ENCODE measurements at places on chromosomes 1 and 21. TPM values are rescaled to one million over a fixed set of nuclear protein-coding genes. Genes with fewer than 3 reads are reported as not detected.
A peak's percentile ranks its signal among the peaks of the same experiment; 100 is the strongest.

The SLAMF9 gene
- not detected for polyA plus RNA-seq

The DYNLT5 gene
- 1.8 TPM for polyA plus RNA-seq

The FRRS1 gene
- 9.5 TPM for polyA plus RNA-seq

The RGS8 gene
- polyA plus RNA-seq = 0.07 TPM

The PGLYRP4 gene
- polyA plus RNA-seq = not detected

The COL8A2 gene
- polyA plus RNA-seq = 1.6 TPM

DNA sequence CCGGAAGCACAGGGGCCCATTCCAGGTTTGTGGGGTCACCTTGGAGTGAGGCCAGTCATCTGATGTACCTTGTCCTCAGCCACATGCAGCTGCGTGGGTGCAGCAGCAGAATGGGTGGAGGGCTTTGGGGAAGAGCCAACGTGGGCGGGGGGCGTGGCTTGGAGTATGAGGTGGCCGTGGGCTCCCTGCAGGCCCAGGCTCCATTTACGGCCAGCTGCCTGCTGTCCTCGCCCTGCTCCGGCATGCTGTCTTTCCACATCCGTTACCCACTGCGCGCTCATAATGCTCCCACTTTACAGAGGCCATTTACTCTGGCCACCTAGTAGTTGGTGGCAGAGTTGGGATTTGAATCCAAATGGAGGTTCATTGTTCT is 27.8 kb upstream of the TINAGL1 start:
- no peak for DNase-seq

DNA sequence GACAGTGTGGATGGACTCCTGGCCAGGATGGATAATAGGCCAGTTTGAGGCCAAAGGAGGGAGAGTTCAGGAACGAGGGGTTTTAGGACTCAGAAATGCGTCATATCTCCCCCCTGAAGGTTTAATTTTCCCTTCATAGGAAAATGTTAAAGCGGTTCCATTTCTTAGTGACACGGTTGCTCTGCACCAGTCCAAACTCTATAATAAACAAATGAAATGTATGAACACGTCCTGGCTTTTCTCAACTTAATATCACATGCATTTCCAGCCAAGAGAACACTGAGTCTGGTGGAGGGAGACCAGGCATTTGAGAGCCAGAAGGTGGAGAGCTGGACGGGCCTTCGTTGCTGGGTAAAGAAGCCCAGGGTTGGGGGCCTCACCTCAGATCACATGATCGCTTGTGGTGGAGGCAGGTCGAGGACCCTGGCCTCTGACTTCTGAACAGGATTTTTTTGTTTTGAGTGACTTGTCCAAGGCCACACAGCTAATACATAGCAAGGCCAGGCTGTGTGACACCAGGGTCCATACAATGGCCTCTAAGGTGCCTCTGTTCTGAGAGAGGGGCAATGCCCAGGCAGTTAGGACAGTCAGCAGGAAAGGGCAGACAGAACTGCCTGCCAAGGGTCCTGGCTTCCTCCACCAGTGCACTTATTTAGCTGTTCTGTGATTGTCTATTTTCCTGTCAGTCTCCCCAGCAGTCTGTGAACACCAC is 11.4 kb downstream of the SLC1A7 start:
- no peak for DNase-seq

GRCh38 chr1:91454136-91454535 is 46.5 kb upstream of the CDC7 start:
- no peak for DNase-seq

DNA sequence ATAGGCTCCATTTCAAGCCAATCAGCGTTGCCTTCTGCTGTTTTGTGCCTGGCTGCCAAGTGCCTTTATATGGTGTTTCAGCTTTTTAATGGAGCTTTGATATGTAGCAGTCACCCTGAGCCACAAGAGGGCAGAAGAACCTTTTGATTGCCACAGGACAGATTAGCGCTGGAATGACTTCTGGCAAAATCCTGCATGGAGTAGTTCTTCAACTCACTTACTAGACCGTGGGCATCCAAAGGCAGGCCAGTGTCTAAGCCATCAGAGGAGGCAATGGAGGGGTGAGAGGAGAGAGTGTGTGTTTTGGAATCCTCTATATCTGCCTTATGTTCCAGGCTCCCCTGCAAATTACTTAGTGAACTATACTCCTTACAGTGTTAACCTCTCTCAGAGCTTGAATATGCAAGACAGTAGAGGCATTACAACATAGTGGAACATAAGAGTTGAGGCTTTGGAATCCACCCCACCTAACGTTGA is 56.2 kb downstream of the ST3GAL3 start:
- peak; percentile 81 for DNase-seq

DNA sequence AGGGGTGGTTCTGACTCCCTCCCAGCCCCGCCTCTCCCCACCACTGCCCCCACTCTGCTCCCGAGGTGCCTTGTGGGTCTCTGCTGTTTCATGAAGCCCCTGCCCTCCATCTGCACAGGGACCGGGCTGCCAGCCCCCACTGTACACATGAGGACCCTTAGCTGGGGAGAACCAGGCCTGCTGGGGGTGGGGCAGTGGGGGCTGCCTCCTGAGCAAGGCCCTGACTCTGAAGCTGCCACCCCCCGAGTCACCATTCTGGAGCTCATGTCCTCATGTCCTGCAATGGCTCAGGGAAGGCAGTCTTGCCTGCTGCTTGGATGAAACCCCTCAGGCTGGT is 8.4 kb downstream of the HES3 start:
- no peak for DNase-seq

DNA sequence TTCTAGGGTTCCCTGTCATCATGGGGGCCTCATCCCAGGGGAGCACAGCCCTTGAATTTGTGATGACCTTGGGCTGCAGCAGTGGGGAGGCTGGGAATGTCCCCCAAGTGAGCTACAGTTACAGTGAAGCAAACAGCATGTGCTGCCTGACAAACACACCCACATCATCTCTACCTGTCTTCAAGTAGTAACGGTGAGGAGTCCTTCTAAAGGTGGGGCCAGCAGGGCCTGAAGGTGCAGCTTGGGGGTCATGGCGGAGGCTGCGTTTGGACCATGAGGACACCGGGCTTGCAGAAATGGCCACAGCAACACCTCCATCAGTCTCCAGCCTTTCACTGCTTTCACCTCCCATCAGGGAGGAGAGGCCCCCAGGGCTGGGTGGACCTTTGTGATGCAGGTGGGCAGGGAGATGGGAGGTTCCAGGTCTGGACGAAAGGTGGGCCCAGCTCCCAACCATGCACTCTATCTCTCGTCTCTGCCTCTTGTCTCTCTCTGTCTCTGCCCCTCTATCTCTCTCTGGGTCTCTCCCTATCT is 55.7 kb downstream of the WNT9A start:
- DNase-seq = no peak

DNA sequence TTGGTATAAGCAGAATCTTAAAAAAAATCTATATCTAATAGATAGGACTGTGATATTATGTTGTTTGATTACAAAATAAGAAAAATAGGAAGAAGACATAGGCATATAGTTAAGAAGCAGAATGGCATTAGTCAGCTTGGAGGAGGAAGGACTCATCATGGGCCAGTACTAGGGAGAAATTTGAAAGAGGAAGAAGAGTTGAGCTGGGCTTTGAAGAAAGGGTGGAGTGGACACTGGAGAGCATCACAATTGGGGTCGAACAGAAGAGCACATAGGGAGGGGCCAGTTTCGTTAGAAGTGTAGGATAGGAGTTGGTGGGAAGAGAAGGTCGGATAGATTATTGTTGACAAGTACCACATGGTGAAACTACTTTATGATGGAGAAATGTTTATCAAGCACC is 129.3 kb downstream of the CACHD1 start:
- no peak for DNase-seq

DNA sequence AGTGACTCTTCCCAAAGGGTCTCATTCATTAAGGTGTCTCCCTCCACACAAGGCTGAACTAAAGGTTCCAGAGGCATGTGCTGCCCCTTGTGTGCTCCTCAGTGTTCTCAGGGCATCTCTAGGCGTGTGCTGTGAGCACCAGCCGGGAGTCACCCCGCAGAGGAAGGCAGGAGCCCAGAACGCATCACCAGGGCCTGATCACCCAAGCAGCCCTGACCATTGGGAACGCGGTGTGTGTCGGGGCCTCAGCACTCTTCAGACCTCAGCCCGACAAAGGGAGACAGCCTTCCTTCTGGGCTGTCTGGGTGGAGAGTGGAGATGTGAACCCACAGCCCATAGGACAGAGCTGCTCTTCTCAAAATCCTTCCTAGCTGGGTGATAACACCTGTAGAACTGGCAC is 9.1 kb downstream of the SLC37A1 start:
- DNase-seq = no peak

DNA sequence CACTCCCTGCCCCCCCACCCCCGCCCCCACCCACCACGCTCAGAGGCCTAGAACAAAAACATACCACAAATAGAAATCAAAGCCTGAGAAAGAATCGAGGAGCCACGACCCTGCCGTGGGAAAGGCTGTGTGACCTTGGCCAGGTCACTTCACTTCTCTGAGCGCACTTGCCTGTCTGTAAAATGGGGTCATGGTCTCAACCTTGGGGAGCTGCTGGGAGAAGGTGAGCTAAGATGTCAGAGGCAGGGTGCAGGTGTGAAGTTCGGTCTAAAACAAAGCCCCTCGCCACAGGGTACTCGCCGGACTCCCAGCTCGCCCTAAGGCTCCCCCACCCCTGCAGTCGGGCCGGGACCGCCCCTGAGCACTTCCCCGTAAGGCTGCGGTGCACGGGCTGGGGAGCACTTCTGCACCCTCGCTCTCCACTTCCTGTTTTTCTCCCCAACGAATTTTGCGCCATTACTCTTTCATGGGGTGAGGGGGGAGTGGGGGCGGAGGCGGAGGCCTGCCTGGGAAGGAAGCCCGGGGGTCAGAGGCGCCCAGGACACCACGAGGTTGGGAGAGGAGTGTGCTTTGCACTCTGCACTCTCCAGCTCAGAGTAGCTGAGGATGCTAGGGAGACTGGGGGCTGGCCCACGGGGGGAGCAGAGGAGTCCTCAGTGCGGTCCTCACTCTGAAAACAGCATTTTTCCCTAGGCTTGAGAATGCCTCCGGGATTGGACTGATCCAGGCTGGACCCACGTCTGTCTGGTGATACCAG is 21.9 kb upstream of the PIK3CD start:
- no peak for DNase-seq

DNA sequence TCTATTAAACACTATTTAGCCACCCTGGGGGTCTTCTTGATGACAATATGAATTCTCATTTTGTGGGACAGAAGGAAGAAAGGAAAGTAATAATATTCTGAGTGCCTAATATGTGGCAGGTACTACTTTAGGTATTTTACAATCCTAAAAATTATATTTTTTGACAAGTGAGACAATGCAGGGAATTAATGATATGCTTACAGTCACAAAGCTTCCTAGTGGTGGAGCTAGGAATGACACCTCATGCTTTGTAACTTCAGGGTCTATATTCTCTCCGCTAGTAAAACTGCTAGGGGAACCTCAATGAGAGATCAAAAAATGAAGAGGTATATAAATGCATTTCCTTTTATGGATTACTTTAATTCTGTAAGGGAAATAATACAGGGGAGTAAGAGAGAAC is 44.3 kb downstream of the TPR start:
- DNase-seq = no peak

DNA sequence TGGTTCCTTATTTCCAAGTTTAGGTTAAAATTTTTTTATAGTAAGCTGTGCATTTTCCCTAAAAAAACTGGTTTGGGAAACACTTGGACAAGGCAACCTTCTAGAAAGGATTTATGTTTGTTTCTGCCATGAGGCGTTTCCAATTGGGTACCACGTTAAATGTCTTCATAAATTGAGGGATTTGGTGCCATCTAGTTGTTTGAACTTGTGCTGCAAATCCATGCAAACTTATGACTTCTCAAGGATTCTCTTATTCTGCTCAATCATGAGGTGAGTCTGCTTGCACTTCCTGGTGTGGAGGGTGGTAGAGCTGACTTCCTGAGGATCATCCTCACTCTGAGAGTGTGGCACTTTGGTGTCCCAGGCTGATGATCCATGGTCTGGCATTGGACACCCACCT is 123.3 kb downstream of the PCNX2 start:
- no peak for DNase-seq

All from renal pelvis (tissue), 12 donors.